ENCODE measurements at places on chromosomes 7 and 10.

DNA sequence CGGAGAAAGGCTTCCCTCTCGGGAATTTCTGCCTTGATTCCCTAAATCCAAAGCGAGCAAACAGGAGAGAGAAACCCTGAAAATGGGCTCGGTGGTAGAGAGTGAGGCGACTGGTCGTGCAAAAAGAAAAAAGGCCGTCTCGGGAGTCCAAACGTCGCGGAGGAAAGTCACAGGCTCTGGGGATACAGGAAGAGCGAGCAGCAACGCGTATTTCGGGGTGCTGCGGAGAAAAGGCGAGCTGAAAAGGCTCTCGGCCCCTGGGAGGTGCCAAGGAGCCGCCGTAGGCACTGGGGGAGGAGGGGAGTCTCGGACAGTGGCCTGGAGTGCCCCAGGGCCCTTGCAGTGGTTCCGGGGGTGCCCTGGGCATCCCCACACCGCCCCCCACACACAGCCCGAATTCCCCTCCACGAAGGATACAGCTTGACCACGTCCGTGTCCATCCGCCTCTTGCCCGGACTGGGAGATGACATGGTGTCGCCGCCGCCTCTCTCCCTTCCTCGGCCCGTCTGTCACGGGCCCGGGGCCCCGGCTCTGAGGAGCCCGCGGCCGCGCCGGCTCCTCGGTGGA is 591 bp downstream of the UBE2H start:
- no peak for DNase-seq

DNA sequence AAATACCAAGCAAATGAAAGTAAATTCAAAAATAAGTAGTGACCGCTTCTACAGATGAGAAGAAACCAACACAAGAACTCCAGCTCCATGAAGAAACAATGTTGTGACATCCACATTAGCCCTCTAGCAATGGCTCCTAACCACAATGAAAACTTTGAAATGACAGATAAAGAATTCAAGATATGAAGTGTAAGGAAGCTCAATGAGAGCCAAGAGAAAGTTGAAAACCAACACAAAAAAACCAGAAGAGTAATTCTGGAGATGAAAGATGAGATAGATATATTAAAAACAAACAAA is 68.2 kb upstream of the DDC start:
- DNase-seq, result no peak

DNA sequence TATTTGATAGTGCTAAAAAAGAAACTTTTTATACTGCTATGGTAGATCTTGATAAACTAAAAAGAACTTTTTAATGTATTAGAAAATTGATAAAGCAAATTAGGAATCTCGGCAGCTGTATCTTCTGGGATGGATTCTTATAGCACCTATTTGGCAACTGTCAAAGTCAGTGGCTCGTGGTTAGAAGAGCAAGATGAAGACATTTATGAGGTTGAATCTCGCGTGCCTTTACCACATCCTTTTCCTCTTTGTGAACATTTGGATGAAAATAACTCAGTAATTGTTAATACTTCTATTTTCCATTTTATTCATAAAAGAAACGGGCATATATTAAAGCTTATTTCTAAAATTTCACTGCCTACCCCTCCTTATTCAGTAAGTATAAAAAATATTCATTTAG is 76.2 kb downstream of the CYP51A1 start:
- DNase-seq, result no peak

DNA sequence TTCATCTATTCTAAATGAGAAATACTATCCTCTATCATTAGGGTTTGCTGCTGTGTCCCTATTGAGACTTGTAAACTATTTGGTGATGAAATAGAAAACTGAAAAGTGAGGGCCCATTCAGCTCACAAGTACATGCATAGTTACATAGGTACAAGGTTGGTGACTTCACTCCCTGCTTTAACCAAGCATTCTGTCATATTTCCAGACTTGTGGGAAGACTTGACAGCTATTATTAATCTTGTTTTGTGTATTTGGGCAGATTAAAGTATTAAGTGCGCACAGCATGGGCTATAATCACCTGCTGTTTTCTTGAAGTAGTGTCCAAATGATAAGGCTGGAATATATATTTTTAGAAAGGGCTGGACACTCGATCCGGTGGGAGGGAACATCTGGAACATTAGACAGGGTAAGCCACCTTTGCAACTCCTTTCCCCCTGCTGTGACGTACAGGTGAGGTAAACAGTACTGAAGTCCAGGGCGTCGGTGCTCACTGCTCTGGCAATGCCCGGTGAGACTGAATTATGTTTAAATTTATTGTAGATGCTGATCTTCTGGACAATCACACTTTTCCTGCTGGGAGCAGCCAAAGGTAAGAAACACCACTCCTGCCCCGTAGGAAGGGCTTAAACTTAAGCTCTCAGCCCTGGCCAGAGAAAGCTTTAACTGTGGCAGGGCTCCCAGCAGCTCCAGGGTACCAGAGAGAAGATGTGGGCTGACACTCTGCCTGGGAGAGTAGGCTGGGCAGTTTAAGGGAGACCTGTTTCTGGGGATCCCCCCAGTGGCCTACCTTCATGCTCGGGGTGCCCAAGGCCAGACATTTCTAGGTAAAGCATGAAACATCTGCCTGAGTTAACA is at the start of gene PNLIPRP1:
Gene PNLIPRP1 (plus strand): TSS at position 370 of the 855 bp plus-strand sequence. CDS start 171 bp downstream, at position 541.
- no peak for DNase-seq

- no peak for DNase-seq
These were observed 489.5 kb downstream of the REEP3 start for GRCh38 chr10:64010711-64011110.

DNA sequence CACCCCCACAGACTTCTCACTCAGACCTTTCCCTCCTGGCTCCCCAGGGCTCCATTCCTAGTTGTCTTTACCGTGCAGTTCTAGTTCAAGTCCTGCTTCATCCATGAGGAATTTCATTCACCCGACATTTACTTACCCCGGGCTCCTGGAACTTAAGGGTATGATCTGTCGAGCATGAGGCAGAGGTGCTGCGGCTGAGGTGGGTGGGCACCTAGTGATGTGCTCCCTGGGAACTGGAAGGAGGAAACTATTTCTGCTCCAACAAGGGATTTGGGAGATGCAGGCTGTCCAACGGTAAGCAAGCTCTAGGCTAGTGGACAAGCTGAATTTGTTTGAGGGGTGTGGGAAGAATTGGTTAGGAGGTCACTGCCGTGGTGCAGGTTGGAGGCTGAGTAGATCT is 30.2 kb upstream of the AQP1 start:
- DNase-seq, result no peak

GRCh38 chr10:129140921-129141885 is 325.8 kb upstream of the MGMT start:
- no peak for DNase-seq

Measured in activated T-helper 9 cell treated with anti-CD3 and anti-CD28 coated beads, Interleukin-2, amount 50 U/mL, for 16 hours (primary cell).